ENCODE measurements at places on chromosomes 7 and 10.
A peak's percentile ranks its signal among the peaks of the same experiment; 100 is the strongest.

DNA sequence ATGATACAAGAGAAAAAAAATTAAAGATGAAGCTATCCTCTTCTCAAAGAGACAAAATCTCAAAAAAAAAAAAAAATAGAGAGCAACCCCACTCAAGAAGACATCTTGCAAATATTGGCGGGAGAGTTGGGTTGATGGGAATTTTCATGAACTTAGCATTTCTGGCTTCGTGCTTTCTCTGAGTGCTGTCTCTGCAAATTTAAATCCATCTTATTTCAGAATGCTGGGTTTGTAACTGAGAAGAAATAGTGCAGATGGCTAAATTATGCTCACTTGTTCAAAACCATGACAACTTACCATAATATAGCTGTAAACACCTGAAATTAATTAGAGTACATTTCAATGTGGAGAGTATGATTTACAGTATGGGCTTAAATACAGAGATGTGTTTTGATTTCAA is 484.8 kb upstream of the CELF2 start:
- DNase-seq: no peak

GRCh38 chr10:30014511-30014910 is 44.9 kb downstream of the JCAD start:
- DNase-seq: no peak

GRCh38 chr7:135330088-135330487 is 96.5 kb downstream of the STRA8 start:
- DNase-seq: no peak

DNA sequence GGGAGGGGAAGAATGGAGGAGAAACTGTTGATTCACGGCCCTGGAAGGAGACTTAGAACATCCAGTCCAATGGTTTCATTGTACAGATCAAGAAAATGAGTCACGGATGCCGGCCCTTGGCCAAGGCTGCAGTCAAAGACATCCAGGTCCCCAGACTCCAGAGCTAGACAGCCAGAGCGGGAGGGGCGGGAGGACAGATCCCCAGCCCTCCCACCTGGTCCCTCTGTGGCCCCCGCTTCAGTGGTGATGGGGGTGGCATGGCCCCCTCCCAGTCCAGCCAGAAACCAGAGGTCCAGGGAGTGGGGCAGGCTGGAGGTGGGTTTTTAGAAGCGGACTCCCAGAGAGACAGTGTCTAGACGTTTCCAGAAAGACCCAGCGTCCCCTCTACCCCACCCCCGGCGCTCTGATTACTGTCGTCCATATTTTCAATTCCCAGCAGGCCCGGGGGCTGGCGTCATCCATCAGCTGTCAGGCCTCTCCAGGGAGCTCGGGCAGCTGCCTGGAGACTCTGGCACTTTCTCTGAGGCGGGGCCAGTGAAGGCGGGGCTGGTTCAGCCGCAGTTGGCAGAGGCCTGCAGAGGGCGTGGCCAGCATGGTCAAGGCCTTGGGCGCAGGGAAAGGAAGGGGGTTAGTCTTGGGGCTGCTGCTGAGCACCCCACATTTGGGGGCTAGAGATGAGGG is 8.0 kb upstream of the HSPB1 start:
- DNase-seq: no peak

DNA sequence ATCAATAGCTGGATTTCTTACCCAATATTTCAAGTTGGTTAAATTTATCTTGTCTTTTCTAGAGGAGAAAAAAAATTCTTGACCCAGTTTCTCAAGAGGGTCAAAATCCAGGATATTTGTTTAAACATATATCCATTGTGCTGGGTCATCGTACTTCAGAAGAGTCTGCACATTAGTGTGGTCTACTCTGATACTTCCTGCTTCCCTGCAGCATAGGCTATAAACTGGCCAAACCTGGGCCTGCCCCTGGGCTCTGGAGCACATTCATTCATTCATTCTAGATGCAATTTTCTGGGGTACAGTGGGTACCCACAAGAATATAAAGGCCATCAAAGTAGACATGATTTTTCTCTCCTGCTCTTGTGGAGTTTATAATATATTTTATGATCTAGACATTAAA is 142.1 kb upstream of the WNT16 start:
- DNase-seq: no peak

DNA sequence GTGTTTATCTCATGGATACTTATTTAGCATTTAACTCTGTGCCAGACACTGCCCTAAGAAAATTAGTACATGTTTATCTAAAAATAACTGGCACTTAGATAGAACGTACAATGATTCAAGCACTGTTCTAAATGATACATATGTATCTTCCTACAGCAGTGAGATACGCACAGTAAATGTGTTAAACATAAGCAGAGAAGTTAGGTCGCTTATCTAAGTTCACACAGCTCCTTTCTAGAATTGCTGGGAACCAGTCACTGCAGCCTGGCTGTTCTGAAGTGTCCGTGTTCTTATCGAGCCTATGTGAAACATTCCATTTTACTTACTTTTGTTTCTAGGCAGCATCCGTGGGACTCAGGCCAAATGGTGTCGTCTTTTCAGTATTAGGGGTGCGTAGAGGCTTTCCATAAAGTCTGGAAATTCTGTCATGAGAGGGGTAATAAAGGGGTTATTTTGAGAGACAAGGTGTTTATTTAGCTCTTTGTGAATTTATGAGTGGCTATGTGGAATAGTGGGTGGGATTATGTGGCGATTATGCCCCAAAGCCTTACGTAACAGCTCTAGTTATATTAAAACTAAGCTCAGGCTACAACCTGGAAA is 186.9 kb downstream of the SND1 start:
- DNase-seq: no peak

- no peak for DNase-seq
These were observed 189.7 kb downstream of the PTPRN2 start for GRCh38 chr7:158397885-158398284.

DNA sequence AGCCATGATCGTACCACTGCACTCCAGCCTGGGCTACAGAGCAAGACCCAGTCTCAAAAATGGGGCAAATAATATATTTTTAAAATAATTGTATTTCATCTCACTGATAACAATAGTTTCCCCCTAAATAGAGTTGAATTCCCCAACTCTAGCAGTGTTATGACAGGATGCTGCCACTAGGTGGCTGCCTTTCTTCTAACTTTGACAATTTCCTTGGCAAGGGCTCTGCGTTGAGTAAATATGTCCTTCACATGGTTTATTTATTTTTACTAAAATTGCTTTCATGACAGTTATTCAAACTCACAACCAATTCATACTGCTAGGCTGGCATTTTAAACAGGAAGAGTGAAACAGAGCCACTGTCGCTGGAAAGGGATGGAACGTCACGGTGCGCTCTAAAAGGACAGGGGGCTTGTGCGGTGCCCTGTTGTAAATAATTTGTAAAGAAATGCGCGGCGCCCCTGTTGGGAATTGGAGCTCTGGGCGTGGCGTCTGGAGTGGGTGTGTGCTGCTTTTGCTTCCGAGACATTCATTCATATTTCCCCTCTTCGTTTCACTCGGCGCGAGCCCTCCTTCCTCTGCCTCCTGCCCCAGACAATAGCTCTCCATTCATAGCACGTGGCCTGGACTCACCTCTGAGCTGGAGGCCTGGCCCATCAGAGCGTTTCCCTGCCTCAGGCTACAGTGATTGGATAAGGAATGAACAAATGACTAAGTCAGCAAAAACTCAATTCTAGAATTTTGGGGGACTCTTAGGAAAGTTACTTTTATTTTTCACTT is 20.5 kb upstream of the PITRM1 start:
- peak; percentile 22 for DNase-seq

DNA sequence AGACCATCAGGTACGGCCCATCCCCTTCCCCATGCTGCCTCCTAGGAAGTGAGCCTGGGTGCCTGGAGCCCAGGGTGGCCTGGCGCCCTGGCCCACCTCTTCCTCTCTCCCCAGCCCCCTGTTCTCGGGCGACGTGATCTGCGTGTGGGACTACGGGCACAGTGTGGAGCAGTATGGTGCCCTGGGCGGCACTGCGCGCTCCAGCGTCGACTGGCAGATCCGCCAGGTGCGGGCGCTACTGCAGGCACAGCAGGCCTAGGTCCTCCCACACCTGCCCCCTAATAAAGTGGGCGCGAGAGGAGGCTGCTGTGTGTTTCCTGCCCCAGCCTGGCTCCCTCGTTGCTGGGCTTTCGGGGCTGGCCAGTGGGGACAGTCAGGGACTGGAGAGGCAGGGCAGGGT is 17.0 kb downstream of the ASL start:
- DNase-seq: no peak

- DNase-seq: no peak
These were observed 125.3 kb downstream of the CHCHD3 start for GRCh38 chr7:132956556-132956955.

- no peak for DNase-seq
These were observed 10.2 kb downstream of the APBB1IP start for GRCh38 chr10:26448292-26448691.

- no peak for DNase-seq
These were observed 14.0 kb downstream of the AMZ1 start for GRCh38 chr7:2701832-2702593.
